ENCODE measurements at places on chromosomes 12 and 14.

- no peak for DNase-seq
Observed at GRCh38 chr14:54440476-54440872, 700 bp downstream of the CNIH1 start.

DNA sequence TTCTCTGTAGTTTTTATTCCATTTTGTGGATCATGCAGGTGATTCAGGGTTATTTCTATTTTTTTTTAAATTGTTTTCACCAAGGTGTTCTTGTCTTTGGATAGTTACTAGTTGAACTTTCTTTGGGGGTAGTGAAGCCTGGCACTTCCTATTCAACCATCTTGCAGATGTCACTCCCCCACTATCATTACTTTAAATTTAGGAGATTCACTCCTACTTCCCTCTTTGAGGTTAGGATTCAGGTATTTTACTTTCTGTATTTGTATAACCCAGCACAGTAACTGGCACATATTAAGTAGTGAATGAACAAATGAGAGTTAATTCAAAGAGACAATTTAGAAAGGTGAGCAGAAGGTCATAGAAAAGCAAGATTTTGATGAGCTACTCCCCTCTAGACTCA, 255.6 kb downstream of the ATP23 start:
- DNase-seq = no peak

DNA sequence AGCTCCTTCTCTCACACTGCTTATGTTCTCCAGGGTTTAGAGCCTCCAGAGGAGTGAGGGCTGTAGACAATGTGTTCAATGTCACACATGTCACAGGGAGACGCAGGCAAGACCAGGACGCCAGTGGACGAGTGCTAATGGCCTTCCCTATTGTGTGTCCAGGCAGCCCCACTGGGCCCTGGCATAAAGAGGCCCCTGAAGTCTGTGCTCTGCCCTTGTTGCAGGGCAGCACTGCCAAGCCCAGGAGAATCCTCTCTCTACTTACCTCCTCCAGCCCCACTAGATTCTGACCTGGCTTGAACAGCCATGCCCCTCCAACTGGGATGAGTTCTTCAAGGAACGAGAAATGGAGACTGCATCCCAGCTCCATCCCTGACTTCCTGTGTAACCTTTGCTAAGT, 24.8 kb upstream of the TMEM106C start:
- DNase-seq = no peak

DNA sequence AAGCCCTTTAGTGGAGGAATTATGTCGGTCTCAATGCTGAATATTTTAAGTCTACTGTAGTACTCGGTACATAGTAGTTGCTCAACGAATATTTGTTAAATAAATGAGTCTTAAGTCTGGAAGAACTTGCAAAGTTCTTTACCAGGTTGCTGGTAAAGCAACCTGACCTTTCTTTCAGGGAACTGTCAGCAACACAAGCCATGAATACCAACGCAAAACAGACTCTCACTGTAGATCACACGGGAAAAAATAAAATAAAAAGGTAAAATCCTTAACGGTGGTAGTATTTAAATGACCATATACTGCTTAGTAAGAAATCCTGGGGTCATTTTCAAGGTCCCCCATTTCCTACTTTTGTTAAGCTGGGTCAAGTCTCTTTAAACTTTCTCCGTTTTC, 447 bp upstream of the NUBPL start:
- DNase-seq = no peak

DNA sequence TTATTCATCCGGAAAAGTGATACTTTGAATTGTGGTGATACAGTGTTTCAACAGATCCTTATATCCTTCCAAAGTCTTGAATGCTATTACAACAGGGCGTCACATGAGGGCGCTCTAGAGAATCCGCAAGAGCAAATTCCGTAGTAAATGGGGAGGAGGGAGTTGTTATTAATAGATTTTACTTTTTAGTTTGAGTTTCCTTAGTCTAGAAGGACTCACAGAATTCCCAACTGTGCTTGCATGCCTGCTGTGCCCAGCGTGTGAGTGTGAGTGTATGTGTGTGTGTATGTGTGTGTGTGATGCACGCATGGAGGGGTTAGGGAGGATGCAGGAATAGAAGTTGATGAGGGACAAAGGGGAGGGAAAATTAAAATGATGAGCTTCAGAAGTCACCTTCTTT, 375.3 kb downstream of the C12orf75 start:
- DNase-seq = peak; percentile 47

DNA sequence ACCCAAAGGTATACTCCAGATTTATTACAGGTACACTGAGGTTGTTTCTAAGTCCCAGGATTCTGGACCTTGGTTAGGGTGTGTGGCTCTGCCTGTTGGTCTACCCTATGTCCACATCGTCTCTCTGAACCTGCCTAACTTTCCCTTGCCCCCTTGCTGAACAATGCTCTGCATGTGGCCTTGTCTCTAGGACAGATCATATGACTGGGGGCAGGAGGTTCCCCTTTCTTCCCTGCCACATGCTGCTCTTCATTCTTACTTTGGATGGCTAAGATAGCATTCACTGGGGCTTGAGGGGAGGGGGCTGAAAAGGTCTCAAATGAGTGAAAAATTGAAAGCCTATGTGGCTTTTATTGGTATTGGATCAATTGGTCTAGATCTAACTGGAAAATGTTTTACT, 49.2 kb downstream of the MBIP start:
- no peak for DNase-seq

Data from NCI-H2081 (cell line).